ENCODE measurements at places on chromosomes 3 and 15.

- DNase-seq = no peak
These were observed 83.7 kb upstream of the RASGRP1 start for GRCh38 chr15:38648121-38648843.

- DNase-seq = no peak
These were observed 95.8 kb upstream of the GOLGA8J start for GRCh38 chr15:29986946-29987345.

- peak; percentile 57 for DNase-seq
These were observed 1.5 kb upstream of the SKIL start for GRCh38 chr3:170355738-170356595.

DNA sequence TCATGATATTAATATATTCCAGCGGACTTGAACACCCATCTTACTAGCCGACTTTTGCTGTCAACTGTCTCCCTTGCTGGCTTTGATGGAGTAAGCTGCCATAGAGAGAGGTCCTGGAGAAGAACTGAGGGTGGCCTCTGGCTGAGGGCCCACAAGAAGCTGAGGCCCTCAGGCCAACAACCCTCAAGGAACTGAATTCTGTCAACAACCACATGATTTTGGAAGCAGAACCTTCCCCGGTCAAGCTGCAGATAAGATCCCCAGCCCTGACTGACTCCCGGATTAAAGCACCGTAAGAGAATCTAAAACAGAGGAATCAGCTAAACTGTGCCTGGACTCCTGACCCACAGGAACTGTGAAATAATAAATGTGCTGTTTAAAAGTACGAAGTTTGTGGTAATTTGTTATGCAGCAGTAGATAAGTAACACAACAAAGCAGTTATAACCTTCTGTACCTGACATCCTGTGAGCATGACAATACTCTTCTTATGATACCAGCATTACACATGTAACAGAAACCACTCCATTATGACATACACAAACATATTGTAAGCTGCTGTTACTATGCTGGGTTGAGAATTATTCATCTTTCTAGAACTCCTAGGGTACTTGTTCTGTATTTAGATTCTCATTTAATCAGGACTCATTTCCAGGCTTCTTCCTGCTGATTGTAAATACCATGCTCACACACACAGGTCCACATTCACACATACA is 66.2 kb downstream of the HES1 start:
- DNase-seq = no peak

DNA sequence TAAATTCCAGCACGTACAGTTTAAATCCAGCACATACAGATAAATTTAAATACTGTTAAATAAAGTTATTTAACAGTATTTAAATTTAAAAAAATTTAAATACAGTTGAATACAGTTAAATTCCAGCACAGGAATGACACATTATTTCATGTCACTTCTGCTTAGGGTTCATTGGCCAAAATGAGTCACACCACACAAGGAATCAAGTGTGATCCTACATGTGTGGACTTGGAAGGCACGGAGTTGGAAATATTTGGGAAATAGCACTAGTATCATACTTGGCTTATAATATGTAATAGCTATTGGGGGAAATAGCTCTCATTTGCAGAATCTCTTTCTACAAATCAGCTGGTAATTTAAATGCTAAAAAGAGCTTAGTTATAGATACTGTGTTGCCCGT is 10.6 kb downstream of the RAB7A start:
- no peak for DNase-seq

DNA sequence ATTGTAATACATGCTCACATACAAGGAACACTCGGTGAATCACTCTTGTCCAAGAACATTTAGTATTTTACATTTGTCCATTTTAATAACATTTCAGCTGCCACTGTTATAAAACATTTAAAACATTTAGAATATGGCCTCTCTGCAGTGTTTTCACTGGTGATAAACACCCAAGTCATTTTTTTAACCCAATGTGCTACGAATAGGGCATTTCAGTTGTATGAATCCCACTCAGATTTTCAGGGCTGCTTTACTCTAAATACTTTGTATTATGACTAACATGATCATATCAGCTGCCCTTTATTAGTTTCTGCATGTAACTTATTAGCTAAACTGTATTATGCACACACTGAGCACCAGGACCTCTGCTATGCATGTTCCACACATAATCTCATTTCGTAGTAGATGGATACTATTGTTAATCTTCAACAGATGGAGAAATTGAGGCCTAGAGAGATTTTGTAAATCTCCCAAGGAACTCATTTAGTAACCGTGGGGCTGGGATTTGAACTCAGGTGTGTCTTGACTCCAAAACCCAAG is 148.6 kb upstream of the CDIN1 start:
- no peak for DNase-seq

DNA sequence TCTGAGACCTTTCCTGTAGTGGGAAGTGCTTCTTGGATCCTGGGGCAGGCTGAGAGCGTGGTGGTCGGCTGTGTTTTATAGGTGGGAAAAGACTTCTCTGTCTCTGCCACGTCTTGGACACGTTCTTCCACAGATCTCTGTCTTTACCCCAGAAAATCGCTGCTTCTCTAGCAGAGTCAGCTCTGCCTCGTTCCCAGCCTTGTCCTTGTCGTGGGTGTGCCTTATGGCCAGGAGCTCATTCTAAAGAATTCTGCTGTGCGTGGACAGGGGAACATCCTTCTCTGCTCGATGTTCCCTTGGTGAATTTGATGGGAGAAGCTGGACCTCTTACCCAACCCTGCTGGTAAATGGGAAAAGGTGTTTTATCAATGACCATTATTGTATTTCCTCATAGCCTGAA is 433.1 kb upstream of the C2CD4B start:
- no peak for DNase-seq

DNA sequence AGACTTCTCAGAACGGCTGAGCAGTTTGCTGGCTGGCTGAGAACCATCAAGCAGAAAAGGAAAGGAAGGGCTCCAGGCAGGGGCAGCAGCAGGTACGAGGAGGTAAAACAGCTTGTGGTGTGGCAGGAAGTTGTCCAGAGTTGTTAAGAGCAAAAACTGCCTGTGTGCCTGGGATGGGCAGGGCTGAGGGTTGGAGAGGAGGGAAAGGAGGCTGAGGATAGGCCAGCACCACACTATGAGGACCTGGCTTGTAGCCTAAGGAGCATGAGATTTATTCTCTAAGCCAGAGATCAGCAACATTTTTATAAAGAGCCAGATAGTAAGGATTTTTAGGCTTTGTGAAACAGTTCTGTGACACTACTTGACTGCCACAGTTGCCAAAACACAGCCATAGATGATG is 8.0 kb downstream of the IGSF10 start:
- no peak for DNase-seq

GRCh38 chr15:70466895-70467529 is 296.3 kb downstream of the UACA start:
- peak; percentile 70 for DNase-seq

DNA sequence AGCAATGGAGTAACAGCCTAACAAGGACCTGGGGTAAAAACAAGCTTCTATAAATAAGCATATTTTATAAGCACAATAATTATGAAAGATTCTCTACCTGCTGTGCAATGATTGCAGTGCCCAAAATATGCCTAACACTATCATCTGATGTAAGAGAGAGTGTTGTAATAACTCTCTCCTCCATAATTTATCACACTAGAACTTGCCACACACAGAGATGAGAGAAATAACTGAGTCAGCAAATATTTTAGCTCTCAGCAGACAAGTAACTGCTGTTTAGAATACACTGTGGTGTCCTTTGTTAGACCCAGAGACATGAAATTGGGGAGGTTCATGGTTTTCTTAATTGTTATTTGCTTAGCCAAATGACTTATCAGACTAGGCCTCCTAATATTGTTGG is 105.3 kb upstream of the ACP3 start:
- no peak for DNase-seq

GRCh38 chr15:70327328-70327855 is 229.7 kb upstream of the TLE3 start:
- DNase-seq = no peak

- DNase-seq = no peak
These were observed 644.2 kb downstream of the MCTP2 start for GRCh38 chr15:94875550-94875949.

GRCh38 chr3:19489936-19490335 is 341.6 kb downstream of the KCNH8 start:
- no peak for DNase-seq

DNA sequence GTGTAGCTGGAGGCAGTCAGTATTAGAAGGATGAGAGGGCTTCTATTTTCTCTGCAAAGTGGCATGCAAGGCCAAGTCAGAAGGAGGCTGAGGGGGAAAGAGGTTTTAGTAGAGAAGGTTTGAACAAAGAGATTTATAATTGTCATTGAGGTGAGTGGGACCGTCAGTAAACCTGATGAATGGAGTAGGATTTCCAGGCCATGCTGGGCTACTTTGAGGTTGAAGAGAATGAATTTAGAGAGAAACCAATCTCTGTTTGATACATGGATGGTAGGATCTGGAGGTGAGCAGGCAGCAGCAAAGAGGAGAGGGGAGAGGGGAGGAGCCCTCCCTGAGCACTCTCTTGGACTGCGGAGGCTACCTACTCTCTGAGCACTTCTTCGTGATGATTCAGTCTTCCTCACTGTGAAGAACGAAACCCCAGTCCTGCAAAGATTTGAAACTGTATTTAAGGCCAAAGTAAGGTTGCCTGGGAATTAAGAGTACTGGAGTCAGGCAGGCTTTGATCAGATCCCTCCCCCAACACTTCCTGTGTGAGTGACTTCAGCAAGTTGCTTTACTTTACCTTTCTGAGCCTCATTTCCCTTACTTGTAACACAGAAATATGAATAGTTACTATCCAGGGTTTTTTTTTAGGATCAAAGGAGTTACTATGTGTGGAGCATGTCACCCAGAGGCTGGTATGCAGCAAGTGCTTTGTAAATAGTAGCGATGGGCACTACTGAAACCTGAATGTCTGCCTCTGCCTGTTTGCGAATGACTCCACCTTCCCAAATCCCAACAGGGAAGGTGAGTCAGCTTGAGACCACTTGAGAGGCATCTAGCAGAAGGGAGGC is 75.8 kb downstream of the RPL39L start:
- no peak for DNase-seq

GRCh38 chr15:101204739-101205535 is 46.9 kb downstream of the CHSY1 start:
- no peak for DNase-seq

GRCh38 chr3:13522236-13522635 is 26.7 kb upstream of the FBLN2 start:
- no peak for DNase-seq

DNA sequence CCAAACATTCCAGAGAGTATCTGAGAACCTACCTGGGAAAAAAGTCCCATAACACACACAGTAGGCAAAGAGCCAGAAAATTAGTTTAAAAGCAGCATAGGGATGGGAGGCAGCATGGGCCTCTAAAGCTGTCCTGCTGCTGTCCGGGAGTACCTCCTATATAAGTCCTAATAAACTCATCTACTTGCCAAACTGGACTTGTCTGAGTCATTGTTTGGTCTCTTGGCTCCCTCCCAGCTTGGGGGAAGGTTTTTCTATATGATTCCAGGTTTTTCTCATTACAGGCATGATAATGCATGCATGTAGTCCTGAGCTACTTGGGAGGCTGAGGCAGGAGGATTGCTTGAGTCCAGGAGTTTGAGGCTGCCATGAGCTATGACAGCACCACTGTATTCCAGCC is 17.5 kb upstream of the HACD2 start:
- DNase-seq = no peak

DNA sequence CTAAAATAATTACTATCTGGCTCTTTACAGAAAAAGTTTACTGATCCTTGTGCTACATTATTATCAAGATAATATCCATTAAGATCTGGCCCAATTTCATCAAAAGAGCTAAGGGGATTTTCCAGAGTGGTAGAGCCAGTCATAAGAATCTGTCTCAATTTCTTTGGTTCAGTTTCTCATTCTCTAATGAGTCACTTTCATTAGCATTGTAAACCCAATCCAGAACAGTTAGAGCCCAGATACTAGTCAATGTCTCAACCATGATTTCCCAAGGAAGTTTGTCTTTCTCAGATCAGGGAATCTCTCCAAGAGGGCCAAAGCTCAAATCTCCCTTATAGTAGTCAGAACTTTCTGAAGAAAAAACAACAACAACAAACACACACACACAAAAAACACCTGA is 131.1 kb upstream of the PPP2R3A start:
- no peak for DNase-seq

- no peak for DNase-seq
These were observed 28.7 kb downstream of the SENP8 start for GRCh38 chr15:72146934-72147333.

GRCh38 chr3:138082085-138082991 is 33.1 kb downstream of the DZIP1L start:
- DNase-seq = no peak

- DNase-seq = no peak
These were observed 31.4 kb upstream of the SEC13 start for GRCh38 chr3:10352146-10352911.

- DNase-seq = peak; percentile 63
These were observed 869 bp upstream of the TSC22D2 start for GRCh38 chr3:150407051-150407807.
